Epithelial cell of proximal tubule (primary cell): ENCODE measurements at places on chromosomes 11 and 22. TPM values are rescaled to one million over a fixed set of nuclear protein-coding genes. Genes with fewer than 3 reads are reported as not detected.

SHISAL1 gene
- not detected in 2 replicates for total RNA-seq

- no peak for DNase-seq
Measured at GRCh38 chr22:25666308-25666707, 75.7 kb upstream of the MYO18B start.

MRPL16 gene
- total RNA-seq: 76.9 and 92.6 TPM in 2 replicates

GRCh38 chr11:111946499-111946898 is 9.4 kb downstream of the DIXDC1 start:
- no peak for DNase-seq

PLCB3 gene
- total RNA-seq: 42.8 and 43.5 TPM in 2 replicates

DNA sequence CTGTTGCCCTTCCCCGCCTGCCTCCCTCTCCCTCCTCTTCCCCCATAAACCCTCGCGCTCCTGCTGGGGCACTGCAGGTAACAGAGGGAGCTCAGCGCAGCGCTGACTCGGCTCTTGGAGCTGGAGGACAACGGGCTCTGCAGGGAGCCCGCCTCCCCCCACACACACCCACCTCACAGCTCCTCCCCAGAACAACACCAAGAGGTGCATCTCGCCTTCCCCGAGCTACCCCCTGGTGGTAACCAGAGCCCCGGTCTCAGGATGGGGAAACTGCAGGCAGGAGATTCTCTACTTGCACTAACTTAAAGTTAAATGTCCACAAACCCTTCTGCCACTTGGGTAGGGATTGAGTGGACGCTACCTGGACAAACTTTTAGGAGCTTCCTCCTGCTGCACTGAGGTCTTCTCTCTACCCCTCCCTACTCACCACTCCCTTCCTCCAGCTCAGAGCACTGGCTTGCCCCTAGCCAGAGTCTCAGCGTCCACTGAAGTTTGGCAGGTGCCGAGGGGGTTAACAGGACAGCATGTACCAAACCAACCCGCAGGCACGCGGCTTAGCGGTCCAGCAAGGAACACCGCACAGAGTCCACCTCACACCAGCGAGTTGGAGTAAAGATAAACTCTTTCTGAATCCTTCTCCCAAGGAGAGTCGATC is 4.0 kb upstream of the SCN4B start:
- no peak for DNase-seq

GRCh38 chr11:34274712-34275398 is 83.0 kb downstream of the ABTB2 start:
- DNase-seq: peak; percentile 83
